Putamen (tissue), 1 donor: ENCODE measurements at places on chromosomes 11 and 22.

DNA sequence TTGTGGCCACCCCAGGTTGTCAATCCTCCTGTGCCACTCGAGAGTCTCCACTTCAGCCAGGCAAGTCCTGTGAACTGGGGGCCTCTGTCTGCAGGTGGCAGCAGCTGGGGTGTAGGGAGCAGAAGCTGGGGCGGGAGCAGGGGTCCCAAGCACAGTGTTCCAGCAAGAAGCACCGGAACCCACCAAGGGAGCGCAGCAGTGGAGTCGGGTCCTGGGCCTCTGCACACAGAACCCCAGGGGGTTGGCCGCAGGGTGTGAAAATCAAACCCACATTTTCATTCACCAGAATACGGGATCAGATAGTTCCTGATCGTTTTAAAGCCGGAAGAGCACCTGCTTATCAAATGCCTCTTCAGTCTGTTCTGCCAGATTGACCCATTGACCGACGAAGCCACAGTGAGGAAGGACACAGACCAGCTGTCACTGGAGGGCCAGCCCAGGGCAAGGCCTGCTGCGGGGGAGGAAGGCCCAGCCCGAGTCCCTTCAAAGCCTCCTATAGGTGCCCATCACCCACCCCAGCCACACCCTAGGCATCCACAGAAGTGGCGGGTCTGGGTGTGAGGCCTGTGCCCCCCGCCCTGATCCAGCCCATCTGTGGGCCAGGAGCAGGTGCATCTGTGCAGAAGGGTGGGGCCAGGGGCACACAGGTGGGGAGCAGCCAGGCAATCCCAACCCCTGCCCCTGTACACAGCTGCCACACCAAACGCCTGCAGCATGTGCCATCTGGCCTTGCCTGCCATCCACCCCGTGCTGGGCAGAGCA lies 34.1 kb downstream of the RSPH14 start:
- DNase-seq, result no peak

- DNase-seq, result no peak
Measured at GRCh38 chr11:70820712-70821111, 422.4 kb downstream of the CTTN start.

DNA sequence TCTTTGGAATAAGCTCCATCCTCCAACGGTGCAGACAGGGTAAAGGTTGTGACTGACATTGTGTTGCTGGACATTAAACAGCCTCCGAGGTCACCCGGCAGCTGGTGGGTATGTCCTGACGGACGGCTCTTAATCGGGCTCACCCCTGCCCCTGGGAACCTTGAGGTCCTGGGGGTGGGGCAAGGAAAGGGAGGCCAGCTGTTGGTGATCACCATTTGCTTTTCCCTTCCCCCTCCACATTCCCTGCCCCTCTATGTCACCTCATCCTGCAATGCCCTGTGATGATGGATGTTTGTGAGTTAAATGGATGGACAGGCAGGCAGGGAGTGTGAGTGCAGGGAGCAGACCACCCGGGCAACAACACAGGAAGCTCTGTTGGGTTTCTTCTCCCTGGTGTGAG lies 26.3 kb downstream of the APLNR start:
- DNase-seq, result no peak

DNA sequence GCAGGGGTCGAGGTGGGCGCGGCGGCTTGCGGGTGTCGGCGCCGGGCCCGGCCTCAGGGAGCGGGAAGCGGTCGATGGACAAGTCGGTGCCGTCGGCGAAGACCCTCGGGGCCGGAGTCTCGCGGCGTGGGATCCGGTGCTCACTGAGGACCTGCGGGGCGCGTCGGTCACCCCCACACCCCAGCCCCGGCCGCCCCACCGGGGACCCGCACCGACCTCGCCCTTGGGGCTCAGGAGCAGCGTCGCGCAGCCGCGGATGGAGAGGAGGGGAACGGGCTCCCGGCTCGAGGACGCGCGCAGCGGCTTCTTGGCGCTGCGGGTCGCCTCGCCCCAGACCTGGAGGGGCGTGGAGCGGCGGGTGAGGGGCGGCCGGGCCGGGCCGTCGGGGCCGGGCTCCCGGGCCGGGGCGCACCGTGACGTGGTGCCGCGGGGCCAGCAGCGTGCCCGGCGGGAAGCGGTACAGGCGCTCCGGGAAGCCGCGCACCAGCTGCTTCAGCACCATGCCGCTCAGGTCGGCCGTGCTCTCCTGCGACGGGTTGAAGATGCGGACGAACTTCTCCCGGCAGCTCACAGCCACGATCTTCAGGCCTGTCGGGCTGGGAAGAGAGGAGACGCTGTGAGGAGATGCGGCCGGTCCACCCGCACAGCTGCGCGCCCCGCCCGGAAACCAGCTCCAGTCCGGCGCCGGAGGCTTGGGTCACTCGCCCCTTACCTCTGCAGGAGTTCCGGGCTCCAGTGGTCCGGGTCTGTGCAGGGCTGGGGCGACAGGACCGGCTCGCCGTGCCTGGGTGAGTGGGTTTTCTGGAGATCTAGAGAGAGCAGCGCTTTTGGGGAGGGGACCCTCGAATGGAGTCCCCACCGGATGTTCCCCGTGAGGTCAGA lies 4.5 kb downstream of the LMNTD2 start:
- DNase-seq, result no peak

- DNase-seq, result no peak
Measured at GRCh38 chr11:82560836-82561235, 172.8 kb downstream of the FAM181B start.

DNA sequence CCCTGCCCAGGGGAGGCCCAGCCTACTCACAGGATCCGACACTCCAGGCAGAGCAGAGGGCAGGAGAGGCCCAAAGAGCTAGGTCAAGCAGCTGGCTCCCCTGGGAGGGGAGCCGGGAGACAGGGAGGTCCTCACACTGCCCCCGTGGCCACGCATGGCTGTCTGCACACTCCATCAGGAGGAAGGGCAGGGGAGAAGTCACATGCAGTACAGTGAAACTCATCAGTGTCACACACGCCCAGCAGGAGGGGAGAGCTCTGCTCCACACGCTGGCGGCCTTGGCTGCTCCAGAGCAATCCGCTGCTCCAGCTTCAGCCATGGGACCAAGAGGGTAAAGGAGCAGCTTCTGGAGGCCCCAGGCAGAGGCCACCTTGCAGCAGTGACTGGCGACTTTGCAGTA lies 14.3 kb downstream of the TCIRG1 start:
- DNase-seq, result no peak

DNA sequence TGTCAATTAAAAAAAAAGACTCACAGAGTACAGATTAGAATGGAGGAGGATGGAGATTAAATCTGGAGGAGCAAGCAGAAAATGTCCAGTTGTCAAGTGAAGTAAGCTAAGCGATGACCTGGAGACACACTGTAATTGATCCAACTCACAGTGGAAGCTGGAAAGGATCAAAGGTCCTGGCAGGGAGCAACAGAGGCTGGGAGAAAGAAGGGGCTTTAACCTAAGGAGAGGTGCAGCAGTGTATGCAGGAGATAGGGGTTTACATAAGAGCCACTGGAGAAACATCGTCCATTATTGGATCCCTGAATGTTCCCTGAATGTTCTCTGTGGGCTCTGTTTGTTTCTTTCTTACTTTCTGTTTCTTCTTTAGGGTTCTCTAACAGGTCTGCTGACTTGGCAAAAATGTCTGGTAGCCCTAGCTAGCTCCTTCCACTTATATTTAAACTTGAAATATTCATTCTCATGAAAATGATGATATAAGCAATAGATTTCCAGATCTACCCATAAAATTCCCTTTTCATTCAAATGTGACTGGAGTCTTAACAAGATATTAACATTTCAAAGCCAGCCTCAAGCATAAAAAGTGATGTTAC lies 30.1 kb upstream of the CAT start:
- DNase-seq, result no peak
